ENCODE measurements at places on chromosomes 13 and 19.

GRCh38 chr13:42478531-42479156, 95.3 kb upstream of the TNFSF11 start:
- no peak for DNase-seq

- no peak for DNase-seq
Measured at GRCh38 chr19:1082928-1083816, 12.0 kb downstream of the POLR2E start.

DNA sequence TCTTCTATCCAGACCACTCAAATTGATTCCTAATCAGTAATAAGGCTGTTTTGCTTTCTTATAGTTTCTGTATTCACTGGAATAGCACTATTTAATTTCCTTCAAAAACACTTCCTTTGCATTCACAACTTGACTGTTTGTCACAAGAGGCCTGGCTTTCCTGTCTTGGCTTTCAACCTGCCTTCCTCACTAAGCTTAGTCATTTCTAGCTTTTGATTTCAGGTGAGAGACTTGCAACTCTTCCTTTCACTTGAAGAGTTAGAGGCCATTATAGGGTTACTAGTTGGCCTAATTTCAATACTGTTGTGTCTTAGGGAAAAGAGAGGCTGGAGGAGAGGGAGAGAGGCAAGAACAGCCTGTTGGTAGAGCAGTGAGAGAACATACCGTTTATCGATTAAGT, 47.0 kb downstream of the SACS start:
- DNase-seq, result no peak

DNA sequence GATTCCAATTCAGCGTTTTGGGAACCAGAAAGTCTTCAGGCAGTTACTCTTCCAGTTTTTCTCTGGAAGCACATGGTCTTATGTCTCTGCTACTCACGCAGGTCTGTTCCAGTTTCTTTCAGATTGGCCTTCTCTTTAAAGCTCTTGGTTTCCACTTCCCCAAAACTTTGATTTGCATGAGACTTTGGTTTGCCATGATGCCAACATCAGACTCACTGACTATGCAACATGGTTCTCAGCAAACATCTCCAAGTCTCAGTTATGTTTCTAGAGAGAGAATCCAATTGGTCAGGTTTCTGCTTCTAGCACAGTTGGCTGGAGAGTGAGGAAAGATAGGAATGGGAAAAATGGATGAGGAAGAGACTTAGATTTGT, 3.1 kb downstream of the AKAP11 start:
- no peak for DNase-seq

- DNase-seq, result no peak
Measured at GRCh38 chr19:16764793-16765433, 45.3 kb downstream of the NWD1 start.

- DNase-seq, result no peak
Measured at GRCh38 chr19:495402-496111, 729 bp upstream of the MADCAM1 start.

GRCh38 chr19:10971107-10971726, 10.4 kb downstream of the SMARCA4 start:
- no peak for DNase-seq

GRCh38 chr19:18338541-18338940, 1.9 kb upstream of the PGPEP1 start:
- no peak for DNase-seq

- DNase-seq, result no peak
Measured at GRCh38 chr13:26051657-26052311, at the start of gene SHISA2. Gene SHISA2 (minus strand): TSS chr13:26052016. CDS start chr13:26050975, 1,041 bp downstream.

DNA sequence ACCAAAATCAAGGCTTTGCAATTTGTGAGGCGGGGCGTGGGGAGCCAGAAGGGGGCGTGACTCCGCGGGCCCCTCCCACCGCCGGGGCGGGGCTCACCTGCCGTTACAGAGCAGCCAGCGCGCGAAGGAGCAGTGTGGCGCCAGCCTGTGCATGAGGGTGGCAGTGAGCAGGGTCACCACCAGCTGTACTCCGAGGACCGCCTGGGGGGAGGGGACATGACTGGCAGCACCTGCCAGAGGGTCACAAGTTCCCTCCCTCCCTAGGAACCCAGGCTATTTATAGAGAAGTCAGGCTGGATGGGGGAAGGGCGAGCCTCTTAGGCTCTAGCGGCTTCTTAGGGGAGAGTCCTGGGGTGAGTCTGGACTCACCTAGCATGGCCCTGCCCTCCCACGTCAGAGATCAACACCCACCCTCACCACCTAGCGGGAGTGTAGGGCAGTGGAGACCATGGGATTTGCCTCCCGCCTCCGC, 3.6 kb downstream of the TMEM161A start:
- no peak for DNase-seq

DNA sequence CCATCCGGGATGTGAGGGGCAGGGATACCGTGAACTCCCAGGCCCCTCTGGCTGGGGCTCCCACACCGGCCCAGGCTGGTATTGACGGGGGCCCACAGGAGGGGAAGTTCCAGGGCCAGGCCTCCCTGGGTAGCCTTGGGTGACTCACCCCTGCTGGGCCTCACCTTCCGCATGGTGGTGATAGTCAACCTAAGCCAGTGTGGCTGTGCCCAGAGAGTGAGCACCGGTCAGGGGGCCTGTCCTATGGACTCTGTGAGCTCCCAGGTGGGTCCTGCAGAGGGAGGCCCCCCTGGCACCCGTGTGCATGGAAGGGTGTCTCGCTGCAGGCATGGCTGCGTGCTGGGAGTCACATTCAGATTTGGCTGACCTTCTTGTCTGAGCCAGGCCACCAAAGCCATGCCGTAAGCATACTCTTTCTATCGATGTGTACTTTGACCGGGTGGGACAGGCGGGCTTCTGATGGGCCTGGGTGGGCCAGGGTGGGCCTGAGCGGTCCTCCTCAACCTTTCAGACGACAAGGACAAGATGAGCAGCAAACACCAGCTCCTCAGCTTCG, 27.6 kb downstream of the DHX34 start:
- DNase-seq, result no peak

- DNase-seq, result no peak
Measured at GRCh38 chr13:75372517-75372916, 109.5 kb downstream of the TBC1D4 start.

GRCh38 chr19:11446652-11447301, 11.3 kb downstream of the PRKCSH start:
- DNase-seq, result no peak

DNA sequence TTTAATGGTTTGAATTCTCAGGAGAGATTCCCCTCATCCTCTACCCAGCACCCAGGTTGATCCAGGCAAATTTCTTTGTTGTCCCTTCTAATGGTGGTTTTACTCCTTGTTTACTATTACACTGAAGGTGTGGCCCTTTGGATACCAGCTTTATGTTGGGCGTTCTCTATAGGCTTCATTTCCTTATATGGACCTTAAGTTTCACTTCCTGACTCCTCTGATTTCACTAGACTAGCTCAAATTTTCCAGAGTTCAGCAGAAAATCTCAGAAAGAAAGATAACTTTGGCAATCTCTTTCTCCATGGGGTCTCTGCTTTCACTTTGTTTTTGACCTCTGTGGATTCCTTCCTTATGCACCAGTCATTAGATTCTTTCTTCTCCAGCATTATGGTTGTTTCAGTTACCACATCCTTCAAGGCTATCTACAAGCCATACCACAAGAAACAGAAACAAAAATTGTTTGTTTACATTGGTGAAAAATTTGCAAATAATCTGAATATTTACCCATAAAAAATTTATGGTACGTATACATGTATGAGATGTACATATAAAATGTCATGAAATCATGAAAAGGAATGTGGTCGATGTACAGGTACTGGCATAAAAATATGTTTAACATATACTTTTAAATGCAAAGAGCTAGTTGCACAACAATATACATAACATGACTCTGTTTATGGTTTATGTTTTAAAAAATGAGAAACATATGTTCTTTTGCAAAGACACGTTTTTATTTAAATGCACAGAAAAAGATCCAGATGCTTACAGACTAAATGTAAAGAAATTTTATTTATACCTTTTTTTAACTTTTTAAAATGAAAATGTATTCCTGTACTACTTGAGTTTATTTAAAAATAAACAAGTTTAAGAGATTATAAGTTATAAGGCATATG, 212.6 kb downstream of the LACC1 start:
- no peak for DNase-seq

All from stimulated activated CD8-positive, alpha-beta memory T cell treated with anti-CD3 and anti-CD28 coated beads, Interleukin-7, amount 100 ng/mL, for 1 hour (primary cell).